Activated naive CD4-positive, alpha-beta T cell (primary cell): ENCODE measurements at places on chromosomes 2 and 18.

DNA sequence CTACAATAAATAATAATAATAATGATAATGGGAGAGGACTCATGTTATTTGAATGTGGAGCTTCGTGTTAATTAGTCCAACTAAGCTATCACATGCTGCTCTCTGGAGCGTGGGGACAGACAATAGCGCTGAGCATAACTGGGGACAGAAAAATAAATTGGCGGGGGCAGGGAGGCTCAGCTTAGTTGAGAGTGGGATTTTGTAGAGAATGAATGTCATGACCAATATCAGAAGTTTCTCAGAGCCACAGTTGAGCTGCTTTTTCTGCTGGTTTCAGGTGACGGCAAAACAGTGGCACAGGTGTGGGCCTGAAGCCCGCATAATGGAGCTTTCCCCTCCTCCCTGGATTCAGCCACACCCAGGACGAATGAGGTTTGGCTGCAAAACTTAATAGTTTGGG is 111.1 kb upstream of the CAB39 start:
- DNase-seq: no peak

DNA sequence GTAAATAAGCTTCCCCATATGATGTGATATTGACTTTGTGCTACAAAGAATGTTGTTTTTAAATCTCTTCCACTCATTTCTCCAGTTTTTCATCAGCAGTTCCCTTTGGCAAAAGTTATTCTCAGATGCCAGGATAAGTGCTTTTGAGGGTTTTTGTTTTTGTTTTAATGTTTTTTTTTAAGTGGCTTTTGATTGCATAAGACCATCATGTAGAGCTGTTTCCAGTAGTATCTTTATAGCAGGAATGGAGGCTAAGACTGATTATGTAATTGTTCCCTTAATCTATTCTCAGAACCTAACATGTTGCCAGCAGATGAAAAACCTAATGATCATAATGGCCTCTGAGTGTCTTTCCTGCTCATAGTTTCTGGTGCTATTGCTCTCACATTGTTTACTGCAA is 77.9 kb downstream of the CABLES1 start:
- no peak for DNase-seq

- DNase-seq: no peak
Observed at GRCh38 chr2:62186156-62186905, 9.6 kb upstream of the B3GNT2 start.

DNA sequence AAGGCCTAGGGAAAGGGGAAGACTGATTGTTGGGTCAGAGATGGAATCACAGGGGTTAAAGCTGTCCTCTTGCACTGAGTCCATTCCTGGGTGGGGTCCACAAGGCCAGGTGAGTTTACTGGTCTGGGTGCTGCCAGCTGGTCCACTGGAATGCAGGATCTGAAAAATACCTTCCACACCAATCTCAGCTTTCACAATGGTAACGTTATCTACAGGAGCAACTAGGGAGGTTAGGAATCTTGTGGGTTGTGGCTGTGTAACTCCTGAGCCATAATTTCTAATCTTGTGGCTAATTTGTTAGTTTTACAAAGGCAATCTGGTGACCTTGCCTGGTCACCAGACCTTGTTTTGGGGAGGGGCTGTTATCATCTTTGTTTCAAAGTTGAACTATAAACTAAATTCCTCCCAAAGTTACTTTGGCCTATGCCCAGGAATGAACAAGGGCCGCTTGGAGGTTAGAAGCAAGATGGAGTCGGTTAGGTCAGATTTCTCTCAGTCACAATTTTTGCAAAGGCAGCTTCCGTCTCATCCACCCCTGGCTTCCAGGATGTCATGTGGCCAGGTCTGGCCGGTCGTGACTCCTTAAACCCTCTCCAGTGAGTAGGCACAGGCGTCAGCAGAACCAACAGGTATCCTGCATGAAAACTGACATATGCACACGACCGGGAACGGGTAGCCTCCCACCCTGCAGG is 123.3 kb upstream of the SH3BP4 start:
- no peak for DNase-seq

DNA sequence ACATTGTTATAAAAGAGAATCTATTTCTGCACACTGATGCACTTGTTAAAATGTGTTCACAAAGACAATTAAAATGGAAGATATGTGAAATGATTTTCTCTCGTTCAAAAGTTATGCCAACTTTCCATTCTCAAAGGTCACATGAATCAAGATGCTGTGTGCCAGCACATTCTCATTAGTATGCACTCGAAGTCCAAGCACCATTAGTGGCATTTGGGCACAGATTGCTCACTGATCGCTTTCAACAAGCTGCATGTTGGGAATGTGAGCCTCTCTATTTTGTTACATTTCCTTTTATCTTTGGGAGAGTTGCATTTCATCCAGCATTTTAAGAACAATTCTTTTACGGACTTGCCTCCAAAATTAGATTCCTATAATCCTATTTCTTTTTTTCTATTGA is 398.9 kb downstream of the FBXO15 start:
- no peak for DNase-seq

- no peak for DNase-seq
Observed at GRCh38 chr18:60862988-60863387, 470.2 kb upstream of the CDH20 start.

DNA sequence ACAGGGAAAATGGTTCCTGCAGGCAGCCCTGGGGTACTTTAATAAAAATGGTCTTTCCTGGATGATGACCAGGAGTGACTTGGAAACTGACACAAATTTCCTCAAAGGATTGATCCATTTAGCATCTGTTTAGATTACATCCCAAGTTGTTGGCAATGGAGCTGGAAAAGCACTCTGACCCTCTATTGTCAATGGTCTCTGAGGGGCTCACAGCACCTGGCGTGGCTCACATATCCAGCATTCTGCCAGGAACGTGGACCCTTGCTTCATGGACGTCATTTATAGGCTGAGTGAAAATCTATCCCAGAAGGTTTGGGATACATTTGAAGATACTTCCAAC is 43.8 kb downstream of the SERTAD2 start:
- no peak for DNase-seq

DNA sequence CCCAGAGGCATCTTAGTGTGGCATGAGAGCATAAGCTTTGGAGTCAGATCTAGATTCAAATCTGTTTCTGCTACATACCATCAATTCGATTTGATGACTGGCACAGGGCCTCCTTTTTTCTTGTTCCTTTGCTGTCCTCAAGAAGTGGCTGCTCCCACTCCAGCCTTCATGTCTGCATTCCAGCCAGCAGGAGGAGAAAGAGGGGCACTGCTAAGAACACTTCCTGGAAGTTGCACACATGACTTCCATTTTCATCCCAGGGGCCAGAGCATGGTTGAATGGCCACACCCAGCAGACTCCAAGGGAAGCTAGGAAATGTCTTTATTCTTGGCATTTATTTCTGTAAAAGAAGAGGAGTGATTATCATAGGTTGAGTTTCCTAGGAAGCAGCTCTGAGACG is 50.4 kb downstream of the EML6 start:
- no peak for DNase-seq
